ENCODE measurements at places on chromosomes 3 and 15.
A peak's percentile ranks its signal among the peaks of the same experiment; 100 is the strongest.

GRCh38 chr15:74541494-74542165 lies 610 bp downstream of the ARID3B start:
- peak; percentile 74 for DNase-seq

DNA sequence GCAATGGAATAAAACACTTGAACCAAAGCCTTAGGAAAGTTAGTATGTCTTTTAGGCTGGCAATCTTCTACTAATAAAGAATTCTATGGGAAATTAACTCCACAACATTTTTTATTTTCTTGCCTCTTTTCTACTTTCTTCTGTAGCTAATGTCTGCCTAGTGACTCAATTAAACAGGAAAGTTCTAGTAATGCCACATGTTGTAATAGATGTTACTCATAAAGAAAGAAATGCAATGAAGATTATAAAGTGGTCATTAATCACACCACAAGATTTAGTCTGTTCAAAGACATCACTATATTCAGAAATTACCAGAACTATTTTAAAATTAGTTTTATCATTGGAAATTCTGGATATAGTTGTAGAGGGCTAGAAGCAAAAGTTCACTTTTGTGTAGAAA lies 329.7 kb downstream of the SI start:
- no peak for DNase-seq

GRCh38 chr3:36373084-36373483 lies 7.2 kb upstream of the STAC start:
- DNase-seq, result no peak

- DNase-seq, result no peak
These were observed 4.1 kb downstream of the VGLL3 start for GRCh38 chr3:86986671-86987420.

GRCh38 chr3:151305060-151305774 lies 11.4 kb downstream of the GPR87 start:
- no peak for DNase-seq

DNA sequence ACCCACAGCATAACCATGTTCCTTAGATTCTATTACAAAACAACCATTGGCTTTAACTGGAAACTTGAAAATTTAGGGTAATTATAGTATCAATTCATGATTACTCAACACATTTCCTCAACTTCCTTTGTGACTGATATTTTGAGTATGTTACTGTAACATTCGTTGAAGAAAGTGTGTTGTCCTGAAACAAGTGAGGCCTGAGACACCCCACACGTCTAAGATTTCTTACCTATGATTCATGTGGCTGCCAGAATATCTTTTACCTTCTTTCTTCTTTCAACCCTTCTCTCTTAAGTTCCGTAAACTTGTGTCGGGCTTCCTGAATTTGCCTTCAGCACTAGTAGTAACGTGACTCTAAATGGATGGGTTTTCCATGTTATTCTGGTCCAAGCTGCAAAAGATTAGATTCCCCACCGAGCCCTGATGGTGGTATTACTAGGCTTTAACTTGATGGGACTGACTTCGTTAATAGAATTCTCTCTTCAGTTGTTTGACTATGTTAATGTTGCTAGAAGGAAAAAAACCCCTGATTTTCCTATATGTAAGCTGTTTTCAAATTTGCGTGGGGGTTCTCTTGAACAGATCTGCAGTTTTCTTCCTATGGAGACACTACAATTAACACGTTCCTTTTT lies 296.0 kb upstream of the ICE2 start:
- no peak for DNase-seq

DNA sequence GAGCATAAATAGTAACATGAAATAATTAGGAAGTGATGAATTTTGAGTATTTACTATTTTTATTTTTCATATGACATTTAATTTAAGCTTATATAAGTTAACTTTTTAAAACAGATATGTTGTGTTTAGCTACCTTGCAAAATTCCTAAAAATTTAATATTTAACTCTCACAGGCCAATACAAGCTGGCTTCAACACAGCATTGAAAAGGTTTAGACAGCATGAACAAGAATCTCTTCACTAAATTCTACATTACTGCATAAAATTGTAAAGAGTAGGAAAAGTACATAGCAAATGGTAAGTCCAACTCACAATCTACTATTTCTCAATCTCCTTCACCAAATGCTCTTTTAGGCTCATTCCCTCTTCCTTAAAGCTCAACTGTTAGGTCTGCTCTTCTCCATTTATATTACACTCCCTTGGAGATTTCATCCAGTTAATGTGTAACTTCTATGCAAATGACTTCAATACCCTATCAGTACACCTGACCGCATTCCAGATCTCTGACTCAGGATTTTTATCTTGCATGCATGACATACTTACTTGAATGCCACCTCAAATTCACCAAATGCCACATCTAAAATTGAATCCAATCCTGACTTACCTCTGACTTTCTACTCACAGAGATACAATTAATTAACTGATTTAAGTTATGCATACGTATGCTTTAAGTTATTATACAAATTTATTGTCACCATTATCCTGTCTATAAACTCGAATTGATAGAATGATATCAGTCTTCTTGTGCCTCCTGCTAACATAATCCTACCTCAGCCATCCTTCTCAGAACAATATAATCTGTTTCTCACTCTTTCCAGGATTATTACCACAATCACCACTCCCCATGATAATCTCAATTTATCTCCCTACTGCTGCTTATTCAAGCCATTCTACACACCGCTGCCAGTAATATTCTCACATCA lies 127.0 kb downstream of the STAG1 start:
- no peak for DNase-seq

DNA sequence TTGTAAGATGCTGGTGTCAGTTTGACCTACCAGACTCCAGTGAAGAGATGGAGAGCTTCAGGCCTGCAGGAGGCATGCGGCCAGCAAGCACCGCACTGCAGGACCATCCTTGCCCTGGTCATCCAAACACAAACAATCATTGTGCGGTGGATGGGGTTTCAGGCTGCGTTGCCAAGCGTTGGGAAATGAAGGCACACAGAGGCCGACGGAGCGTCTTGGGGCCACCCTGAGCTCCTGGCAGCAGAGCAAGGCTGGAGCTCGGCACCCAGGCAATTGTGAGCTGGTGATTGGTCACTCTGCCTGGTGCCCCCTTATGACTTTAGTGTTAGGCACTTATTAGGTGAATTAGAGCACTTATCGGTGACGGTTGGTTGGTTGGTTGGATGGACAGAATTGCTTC lies 222.6 kb upstream of the RGMA start:
- no peak for DNase-seq

- DNase-seq, result peak; percentile 53
These were observed 3.0 kb downstream of the SPINT1 start for GRCh38 chr15:40846841-40847222.
